Stimulated activated CD4-positive, alpha-beta T cell treated with anti-CD3 and anti-CD28 coated beads, Interleukin-12 subunit alpha, Interleukin-12 subunit beta, amount 100 ng/mL, for 4 hours (primary cell): ENCODE measurements at places on chromosomes 6 and 20.

DNA sequence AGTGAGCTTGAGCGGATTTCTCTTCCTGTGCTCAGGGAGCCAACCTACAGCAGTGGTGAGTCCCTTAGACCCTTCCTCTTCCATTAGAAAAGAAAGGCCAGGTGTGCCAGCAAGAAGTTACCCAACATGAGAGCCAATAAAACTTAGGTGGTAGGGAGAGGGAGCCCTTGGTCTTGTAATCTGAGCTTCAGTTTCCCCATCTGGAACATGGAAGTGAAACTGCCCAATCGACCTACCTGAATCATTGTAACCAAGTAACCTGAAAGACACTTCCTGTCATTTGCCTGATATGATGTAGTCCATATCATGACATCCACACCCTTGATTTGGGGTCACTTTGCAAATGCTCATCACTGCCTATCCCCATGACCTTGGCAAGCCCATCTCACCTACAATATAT lies 66.4 kb downstream of the MDGA1 start:
- no peak for DNase-seq

DNA sequence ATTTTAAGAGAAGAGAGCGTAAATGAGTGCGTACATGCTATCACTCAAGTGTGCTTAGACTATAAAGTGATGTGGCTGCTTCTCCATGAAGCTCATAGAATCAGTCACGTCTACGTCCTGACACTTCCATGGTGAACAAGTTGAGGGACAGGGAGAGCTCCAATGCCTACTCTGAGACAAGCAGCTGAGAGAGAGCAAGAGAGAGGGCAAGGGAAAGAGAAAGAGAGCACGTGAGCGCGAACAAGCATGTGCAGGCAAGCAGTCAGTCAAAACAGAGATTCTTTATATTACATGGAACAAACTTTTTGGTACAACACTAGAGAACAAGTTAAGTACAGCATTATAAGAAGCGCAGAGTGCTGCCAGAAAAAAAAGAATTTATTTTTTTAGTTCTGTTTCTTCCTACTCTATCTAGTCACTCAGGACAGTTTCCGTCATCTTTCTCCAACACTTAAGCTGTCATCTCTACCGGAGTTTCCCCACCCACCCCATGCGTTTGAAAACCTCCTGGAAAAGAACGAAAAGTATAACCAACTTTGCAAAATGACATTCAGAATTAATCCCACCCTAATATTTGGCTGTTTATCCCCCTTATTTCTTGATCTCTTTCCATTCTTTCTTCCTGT lies 61.8 kb downstream of the EPB41L2 start:
- no peak for DNase-seq

GRCh38 chr6:169216830-169217229 lies 36.8 kb downstream of the THBS2 start:
- no peak for DNase-seq

- DNase-seq: no peak
Observed at GRCh38 chr6:81950877-81951276, 198.4 kb upstream of the TENT5A start.

DNA sequence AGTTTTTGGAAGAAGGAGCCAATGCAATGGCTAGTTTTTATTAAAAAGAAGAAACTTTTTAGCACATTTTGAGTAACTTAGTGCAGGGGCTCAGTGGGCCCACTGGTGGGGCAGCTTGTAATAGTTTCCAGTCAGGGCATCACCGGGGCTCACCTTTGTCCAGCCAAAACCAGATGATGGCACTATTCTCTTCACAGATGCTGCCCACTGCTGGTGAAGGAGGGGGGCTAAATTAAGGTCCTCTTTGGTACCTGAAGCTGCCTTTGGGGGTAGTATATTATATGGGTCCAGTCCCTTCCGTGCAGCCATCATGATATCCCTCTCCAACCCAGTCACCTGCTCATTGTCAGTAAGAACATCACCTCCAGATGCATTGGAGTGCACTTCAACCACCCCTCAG lies 182.9 kb downstream of the PDE7B start:
- DNase-seq: no peak
